ENCODE measurements at places on chromosomes 16 and 17.
A peak's percentile ranks its signal among the peaks of the same experiment; 100 is the strongest.

DNA sequence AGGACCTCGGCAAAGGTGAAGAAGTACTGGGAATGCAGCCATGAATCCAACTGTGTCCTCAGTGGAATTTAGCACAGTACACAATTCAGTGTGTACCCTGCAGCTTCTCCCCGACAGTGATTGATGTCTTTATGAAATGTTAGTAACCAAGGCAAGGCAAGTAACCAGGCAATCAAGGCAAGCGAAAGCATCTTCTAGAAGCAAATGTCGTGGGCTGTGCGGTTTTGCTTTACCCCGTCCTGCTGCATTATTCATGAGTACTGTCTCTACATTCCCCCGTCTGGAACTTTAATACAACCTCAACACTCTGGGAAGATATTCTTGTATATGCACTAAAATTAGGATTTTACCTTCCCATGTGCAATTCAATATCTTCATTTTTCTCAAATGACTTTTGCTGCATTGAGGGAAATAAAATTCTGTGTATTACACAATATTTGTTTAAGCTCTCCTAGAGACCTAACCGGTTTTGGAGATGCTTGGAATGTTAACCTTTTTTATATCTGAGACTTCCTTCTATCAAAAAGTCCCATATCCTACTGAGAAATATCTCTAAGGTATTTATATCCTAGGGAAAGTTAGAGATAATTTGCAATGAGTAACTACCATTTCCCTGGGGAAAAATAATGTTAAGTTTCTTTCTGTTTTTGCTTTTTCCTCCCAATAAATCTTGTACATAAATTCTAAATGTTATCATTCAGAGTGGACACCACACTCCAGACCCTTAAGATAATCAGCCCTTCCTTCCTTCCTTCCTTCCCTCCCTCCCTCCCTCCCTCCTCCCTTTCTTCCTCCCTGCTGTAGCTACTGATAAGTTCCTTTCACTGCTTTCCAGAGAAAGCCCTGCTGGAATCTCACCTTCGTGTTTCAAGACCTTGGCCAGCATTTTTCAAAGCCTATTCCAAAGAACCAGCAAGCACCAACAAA, 51.9 kb upstream of the ADORA2B start:
- peak; percentile 66 for DNase-seq

DNA sequence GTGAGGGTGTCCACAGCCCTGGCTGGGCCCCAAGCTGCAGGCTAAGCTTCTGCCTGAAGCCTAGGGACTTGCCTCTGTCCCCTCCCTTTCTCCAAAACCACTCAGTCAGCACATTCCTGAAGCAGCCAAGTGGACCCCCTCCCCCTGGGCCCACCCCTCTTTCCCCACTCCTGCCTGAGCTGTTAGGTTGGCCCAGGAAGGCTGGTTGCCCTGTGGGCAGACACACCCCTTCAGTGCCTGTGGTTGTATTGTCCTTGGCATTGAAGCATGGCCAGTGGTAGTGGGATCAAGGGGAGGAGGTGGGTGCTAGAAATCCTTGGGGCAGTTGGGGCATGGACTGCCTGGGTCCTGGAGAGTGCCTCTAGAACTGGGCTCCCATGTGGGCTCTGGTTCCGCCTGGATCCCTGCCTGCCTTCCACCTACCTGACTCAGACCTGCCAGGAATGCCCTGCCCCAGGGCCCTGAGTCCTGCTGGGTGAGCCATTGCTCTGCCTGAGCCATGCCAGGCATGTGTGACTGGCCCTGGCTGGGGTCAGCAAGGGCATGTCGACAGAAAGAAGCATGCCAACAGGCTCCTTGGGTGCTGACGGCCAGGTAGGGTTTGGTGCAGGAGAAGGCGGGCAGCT, 2.1 kb downstream of the TRAF4 start:
- no peak for DNase-seq

GRCh38 chr16:10876799-10877341, at the start of gene CIITA:
CIITA (plus strand) TSS chr16:10877202; CDS start chr16:10877331, 129 bp downstream.
- peak; percentile 77 for DNase-seq

- DNase-seq = no peak
Measured at GRCh38 chr16:50293994-50294855, 27.9 kb downstream of the ADCY7 start.

All from astrocyte of the spinal cord (primary cell).